ENCODE measurements at places on chromosomes 6 and 20.

GRCh38 chr20:24730750-24731149 lies 218.3 kb upstream of the CST7 start:
- no peak for ATAC-seq

GRCh38 chr6:141105481-141105880 lies 1027.2 kb upstream of the GJE1 start:
- ATAC-seq = no peak

- no peak for ATAC-seq
These were observed 16.4 kb upstream of the MAS1 start for GRCh38 chr6:159874435-159874834.

DNA sequence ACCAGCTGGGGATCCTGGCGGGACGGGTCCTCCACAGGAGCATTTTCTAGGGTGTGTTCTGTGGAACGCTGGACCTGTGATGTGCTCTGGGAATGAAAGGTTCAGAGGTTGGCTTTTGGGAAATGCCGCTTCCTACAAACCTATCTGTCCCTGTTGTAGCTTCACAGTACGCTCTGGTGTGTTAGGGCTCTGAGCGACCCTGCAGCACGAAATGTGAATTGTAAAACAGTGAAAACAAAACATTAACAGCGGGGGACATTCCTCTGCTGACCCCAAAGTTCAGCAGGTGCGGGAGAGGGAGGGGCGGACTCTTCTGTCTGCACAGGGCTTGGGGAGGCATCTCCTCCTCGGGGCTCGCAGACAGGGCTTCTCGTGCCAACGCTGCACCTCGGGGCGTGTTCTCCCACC lies 155.9 kb downstream of the NRN1 start:
- peak; percentile 29 for ATAC-seq

GRCh38 chr6:169831450-169832246 lies 80.2 kb downstream of the ERMARD start:
- peak; percentile 45 for ATAC-seq

DNA sequence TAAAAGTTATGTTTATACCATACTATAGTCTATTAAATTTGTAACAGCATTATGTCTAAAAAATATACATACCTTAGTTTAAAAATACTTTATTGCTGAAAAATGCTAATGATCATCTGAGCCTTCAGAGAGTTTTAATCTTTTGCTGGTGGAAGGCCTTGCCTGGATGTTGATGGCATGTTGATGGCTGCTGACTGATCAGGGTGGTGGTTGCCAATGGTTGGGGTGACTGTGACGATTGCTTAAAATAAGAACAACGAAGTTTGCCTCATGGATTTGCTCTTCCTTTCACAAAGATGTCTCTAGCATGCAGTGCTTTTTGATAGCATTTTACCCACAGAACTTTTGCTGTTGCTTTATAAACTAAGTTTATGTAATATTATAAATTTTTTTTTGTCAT lies 68.6 kb downstream of the QKI start:
- no peak for ATAC-seq

Data from activated CD4-positive, CD25-positive, alpha-beta regulatory T cell treated with anti-CD3 and anti-CD28 coated beads, Interleukin-2, amount 50 U/mL, for 24 hours (primary cell).